Esophagus muscularis mucosa (tissue), 4 donors: ENCODE measurements at places on chromosomes 4 and X. TPM values are rescaled to one million over a fixed set of nuclear protein-coding genes. Genes with fewer than 3 reads are reported as not detected.

CXCR3 gene
- total RNA-seq = 0.17 TPM

S100G gene
- total RNA-seq = not detected

GAGE12J gene
- total RNA-seq = not detected

TMSB15C gene
- total RNA-seq = 0.83 TPM

F8A3 gene
- 6.6 TPM for total RNA-seq

VAMP7 gene
- total RNA-seq = 25.6 TPM

ENOPH1 gene
- 21.7 TPM for total RNA-seq

MGAT4D gene
- not detected for total RNA-seq

PDZD4 gene
- 20.0 TPM for total RNA-seq

DNA sequence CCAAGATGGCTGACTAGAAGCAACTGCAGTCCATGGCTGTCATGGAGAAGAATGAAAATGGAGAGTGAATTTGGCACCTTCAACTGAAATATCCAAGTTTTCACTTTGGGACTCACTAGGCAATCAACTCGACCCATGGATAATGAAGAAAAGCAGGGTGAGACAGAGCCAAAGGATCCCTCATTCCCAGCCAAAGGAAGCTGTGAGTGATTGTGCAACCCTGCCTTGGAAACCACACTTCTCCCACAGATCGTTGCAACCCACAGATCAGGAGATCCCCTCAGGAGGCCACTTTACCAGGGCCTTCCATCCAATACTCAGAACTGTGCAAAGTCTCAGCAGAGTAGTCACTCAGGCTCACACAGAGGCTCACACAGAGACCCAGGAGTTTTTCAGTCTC lies 4.5 kb downstream of the CFAP299 start:
- no peaks in the 10 kb centered on the region for H3K36me3 ChIP-seq
- no peak overlapping the region for H3K27ac ChIP-seq
- no peaks in the 10 kb centered on the region for H3K27me3 ChIP-seq
- no peaks in the 10 kb centered on the region for H3K4me1 ChIP-seq
- H3K4me3 ChIP-seq = no peak overlapping the region

GRCh38 chr4:12701384-12701783 lies 782.8 kb downstream of the RAB28 start:
- H3K27me3 ChIP-seq = no peaks in the 10 kb centered on the region
- H3K36me3 ChIP-seq = no peaks in the 10 kb centered on the region
- H3K27ac ChIP-seq = no peak overlapping the region
- H3K4me1 ChIP-seq = no peaks in the 10 kb centered on the region
- DNase-seq = no peak

GRCh38 chr4:68277627-68278026 lies 32.1 kb upstream of the TMPRSS11B start:
- H3K27ac ChIP-seq = no peak overlapping the region
- no peaks in the 10 kb centered on the region for H3K4me1 ChIP-seq
- no peak overlapping the region for H3K4me3 ChIP-seq
- H3K27me3 ChIP-seq = no peaks in the 10 kb centered on the region
- DNase-seq = no peak
- no peaks in the 10 kb centered on the region for H3K36me3 ChIP-seq

GRCh38 chr4:79492148-79492547 lies 84.1 kb upstream of the GK2 start:
- no peak for DNase-seq
- no peaks in the 10 kb centered on the region for H3K27me3 ChIP-seq
- no peak overlapping the region for H3K4me3 ChIP-seq
- no peak overlapping the region for H3K27ac ChIP-seq
- H3K36me3 ChIP-seq = no peaks in the 10 kb centered on the region

GRCh38 chr4:118941799-118942198 lies 53.1 kb downstream of the SYNPO2 start:
- H3K27ac ChIP-seq = peak overlapping the region; percentile 83
- H3K4me1 ChIP-seq = peaks cover 96% of the 10 kb centered on the region
- no peaks in the 10 kb centered on the region for H3K36me3 ChIP-seq
- DNase-seq = no peak
- no peaks in the 10 kb centered on the region for H3K27me3 ChIP-seq

DNA sequence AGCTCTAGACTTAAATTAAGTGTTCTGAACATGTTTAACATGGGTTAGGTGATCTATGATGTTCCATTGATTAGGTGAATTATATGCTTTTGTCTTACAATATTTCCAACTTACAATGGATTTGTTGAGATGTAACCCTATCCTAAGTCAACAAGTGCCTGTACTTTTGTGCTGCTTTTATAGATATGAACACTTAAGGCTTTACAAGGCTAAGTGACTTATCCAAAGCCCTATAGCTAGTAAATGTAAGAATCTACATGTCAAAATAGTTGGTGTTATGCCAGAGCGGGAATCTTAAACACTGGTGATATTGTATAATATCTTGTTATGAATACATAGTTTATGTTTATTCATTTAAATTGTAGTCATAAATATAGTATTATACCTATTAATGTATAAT lies 1629.1 kb upstream of the IGFBP7 start:
- no peak overlapping the region for H3K27ac ChIP-seq
- H3K4me3 ChIP-seq = no peak overlapping the region
- no peaks in the 10 kb centered on the region for H3K36me3 ChIP-seq
- H3K4me1 ChIP-seq = no peaks in the 10 kb centered on the region

GRCh38 chr4:37477126-37477525 lies 209.1 kb downstream of the RELL1 start:
- no peaks in the 10 kb centered on the region for H3K36me3 ChIP-seq
- no peaks in the 10 kb centered on the region for H3K27me3 ChIP-seq
- no peaks in the 10 kb centered on the region for H3K4me1 ChIP-seq
- H3K4me3 ChIP-seq = no peak overlapping the region
- H3K27ac ChIP-seq = no peak overlapping the region
- no peak for DNase-seq

DNA sequence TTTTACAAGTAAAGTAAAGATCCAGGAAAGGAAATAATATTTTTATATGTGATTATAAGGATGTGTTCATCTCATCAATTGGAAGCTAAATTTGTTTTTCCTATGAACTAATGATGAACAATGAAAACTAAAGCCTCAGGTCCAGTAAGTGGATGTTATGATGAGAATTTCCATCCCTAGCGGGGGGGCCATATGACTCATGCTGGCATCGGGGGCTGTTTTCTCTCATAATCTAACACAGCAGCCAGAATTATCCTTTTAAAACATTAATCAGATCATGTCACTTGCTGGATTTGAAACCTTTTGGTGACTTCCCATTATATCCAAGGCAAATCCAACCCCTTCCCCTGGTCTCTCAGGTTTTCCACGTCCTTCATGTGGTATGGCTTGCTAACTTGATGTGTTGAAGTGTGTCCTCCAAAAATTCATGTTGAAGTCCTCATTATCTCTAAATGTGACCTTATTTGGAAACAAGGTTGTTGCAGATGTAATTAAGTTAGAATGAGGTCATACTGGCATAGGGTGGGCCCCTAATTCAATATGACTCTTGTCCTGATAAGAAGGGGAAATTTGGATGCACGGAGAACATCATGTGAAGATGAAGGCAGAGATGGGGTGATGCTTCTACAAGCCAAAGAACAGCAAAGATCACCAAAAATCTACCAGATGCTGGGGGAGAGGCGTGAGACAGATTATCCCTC lies 96.8 kb downstream of the AKAP4 start:
- no peaks in the 10 kb centered on the region for H3K27me3 ChIP-seq
- H3K4me1 ChIP-seq = no peaks in the 10 kb centered on the region
- no peak for DNase-seq
- no peak overlapping the region for H3K4me3 ChIP-seq
- no peak overlapping the region for H3K27ac ChIP-seq
- H3K36me3 ChIP-seq = no peaks in the 10 kb centered on the region

GRCh38 chr4:41257906-41258305 lies 1.2 kb downstream of the UCHL1 start:
- peaks cover 12% of the 10 kb centered on the region for H3K27me3 ChIP-seq
- DNase-seq = no peak

- peak; percentile 87 for DNase-seq
- H3K27me3 ChIP-seq = no peaks in the 10 kb centered on the region
- no peaks in the 10 kb centered on the region for H3K36me3 ChIP-seq
- no peak overlapping the region for H3K4me3 ChIP-seq
- no peaks in the 10 kb centered on the region for H3K4me1 ChIP-seq
These were observed 190.4 kb upstream of the PCDH10 start for GRCh38 chr4:132958457-132959263.

DNA sequence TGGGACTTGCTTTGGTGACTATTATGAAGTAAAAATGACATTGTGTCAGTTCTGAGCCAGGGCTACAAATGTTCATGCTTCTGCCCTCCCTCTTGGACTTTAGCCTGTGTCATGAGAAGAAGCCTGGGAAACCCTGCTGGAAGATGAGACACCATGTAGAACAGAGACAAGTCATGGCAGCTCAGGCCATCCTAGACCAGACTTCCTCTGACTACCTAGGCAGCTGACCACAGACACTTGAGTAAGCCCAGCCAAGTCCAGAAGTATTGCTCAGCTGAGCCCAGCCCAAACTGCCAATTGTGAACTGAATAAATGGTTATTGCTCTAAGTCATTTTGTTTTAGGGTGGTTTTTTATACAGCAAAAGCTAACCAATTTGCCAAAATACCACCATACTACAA lies 467.6 kb upstream of the CNKSR2 start:
- no peaks in the 10 kb centered on the region for H3K27me3 ChIP-seq
- H3K4me3 ChIP-seq = no peak overlapping the region
- DNase-seq = no peak
- no peaks in the 10 kb centered on the region for H3K36me3 ChIP-seq

GRCh38 chr4:1632109-1633104 lies 51.7 kb downstream of the FAM53A start:
- no peak overlapping the region for H3K27ac ChIP-seq
- H3K36me3 ChIP-seq = no peaks in the 10 kb centered on the region
- H3K4me1 ChIP-seq = no peaks in the 10 kb centered on the region

GRCh38 chr4:186557061-186557460 lies 1.7 kb upstream of the MTNR1A start:
- no peak overlapping the region for H3K27ac ChIP-seq
- no peak overlapping the region for H3K4me3 ChIP-seq
- H3K4me1 ChIP-seq = peaks cover 5% of the 10 kb centered on the region
- DNase-seq = no peak

- no peak for DNase-seq
- no peaks in the 10 kb centered on the region for H3K4me1 ChIP-seq
- H3K4me3 ChIP-seq = no peak overlapping the region
These were observed 30.1 kb upstream of the ANAPC4 start for GRCh38 chr4:25346913-25347312.

GRCh38 chrX:12890467-12890866 lies 16.0 kb upstream of the TLR8 start:
- no peaks in the 10 kb centered on the region for H3K4me1 ChIP-seq
- H3K27ac ChIP-seq = no peak overlapping the region
- H3K36me3 ChIP-seq = no peaks in the 10 kb centered on the region
- no peaks in the 10 kb centered on the region for H3K27me3 ChIP-seq

- H3K4me3 ChIP-seq = no peak overlapping the region
- no peaks in the 10 kb centered on the region for H3K27me3 ChIP-seq
- no peaks in the 10 kb centered on the region for H3K4me1 ChIP-seq
- no peak overlapping the region for H3K27ac ChIP-seq
- no peak for DNase-seq
These were observed 319.4 kb downstream of the SLC7A11 start for GRCh38 chr4:137922721-137923120.

DNA sequence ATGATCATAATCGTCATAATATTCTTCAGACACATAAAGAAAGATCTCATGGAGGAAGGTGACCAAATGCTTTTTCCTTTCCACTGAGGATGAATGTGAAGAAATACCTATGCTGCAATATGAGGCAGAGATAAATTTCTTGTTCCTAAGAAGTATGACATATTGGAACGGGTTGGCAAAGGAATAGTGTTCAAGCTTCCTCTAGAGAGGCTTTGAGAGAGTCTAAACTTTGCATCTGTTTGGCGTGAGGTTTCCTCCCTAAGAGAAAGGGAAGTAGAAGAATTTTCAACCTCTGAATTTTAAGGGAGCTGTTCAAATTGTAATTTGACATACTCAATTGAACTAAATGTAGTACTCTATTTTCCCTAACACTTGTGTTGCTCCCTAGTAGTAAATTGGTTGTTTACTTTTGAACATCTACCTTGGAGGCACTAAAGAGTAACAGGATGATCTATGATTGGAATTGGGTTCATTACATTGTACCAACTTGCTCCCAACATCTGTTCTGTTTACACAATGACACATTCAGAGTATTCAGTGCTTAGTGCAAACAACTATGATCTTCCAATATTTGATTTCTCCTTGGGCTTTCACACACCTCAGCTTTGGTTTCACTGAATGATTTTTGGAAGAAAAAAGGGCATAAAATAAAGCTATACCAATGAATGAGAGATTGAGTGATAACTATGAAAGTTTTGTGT lies 122.0 kb downstream of the CORIN start:
- no peak overlapping the region for H3K27ac ChIP-seq
- peaks cover 4% of the 10 kb centered on the region for H3K4me1 ChIP-seq
- no peaks in the 10 kb centered on the region for H3K36me3 ChIP-seq
- no peaks in the 10 kb centered on the region for H3K27me3 ChIP-seq
- H3K4me3 ChIP-seq = no peak overlapping the region

- H3K27me3 ChIP-seq = no peaks in the 10 kb centered on the region
- H3K4me3 ChIP-seq = no peak overlapping the region
- no peak for DNase-seq
- H3K27ac ChIP-seq = no peak overlapping the region
- no peaks in the 10 kb centered on the region for H3K36me3 ChIP-seq
- no peaks in the 10 kb centered on the region for H3K4me1 ChIP-seq
These were observed 1599.7 kb downstream of the ARAP2 start for GRCh38 chr4:34644579-34645115.

GRCh38 chr4:54185866-54186265 lies 43.2 kb upstream of the PDGFRA start:
- no peak overlapping the region for H3K27ac ChIP-seq
- no peaks in the 10 kb centered on the region for H3K27me3 ChIP-seq
- H3K4me3 ChIP-seq = no peak overlapping the region

- H3K4me1 ChIP-seq = peaks cover 7% of the 10 kb centered on the region
- no peaks in the 10 kb centered on the region for H3K36me3 ChIP-seq
- no peak for DNase-seq
- no peak overlapping the region for H3K27ac ChIP-seq
These were observed 94.2 kb downstream of the PJA1 start for GRCh38 chrX:69070949-69071650.

DNA sequence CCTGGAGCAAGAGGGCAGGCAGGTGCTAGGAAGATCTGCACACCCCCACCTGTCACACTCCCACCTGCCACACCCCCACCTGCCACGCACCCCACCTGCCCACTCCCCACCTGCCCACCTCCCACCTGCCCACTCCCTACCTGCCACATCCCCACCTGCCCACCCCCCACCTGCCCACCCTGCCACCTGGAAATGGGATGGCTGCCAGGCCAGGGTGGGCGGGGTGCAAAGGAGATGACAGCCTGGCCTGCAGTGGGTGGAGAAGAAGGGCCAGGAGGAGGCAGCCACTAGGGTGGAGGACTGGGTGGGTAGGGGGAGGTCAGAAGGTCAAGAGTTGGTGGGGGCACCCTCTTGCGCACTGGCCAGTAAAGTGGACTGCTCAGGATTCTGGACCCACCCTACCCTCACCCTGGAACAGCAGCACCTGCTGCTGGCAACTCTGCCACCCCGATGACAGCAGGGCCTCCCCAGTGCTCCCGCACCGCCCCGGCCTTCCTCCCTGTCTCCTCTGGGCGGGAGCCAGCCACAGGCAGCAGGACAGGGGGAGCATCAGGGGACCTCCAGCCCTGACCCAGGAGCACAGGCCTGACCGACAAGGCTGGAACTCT lies 66.8 kb upstream of the NKX1-1 start:
- H3K27me3 ChIP-seq = no peaks in the 10 kb centered on the region
- no peak overlapping the region for H3K4me3 ChIP-seq
- H3K36me3 ChIP-seq = no peaks in the 10 kb centered on the region
- DNase-seq = no peak
- H3K4me1 ChIP-seq = peaks cover 14% of the 10 kb centered on the region

GRCh38 chr4:955931-956381 lies 17.4 kb downstream of the DGKQ start:
- H3K36me3 ChIP-seq = peaks cover 95% of the 10 kb centered on the region
- H3K27me3 ChIP-seq = no peaks in the 10 kb centered on the region
- no peaks in the 10 kb centered on the region for H3K4me1 ChIP-seq

- H3K27ac ChIP-seq = no peak overlapping the region
- peaks cover 4% of the 10 kb centered on the region for H3K36me3 ChIP-seq
- DNase-seq = no peak
These were observed 33.4 kb downstream of the TBL1X start for GRCh38 chrX:9498236-9498635.
